ENCODE measurements at places on chromosomes 7 and 10.

DNA sequence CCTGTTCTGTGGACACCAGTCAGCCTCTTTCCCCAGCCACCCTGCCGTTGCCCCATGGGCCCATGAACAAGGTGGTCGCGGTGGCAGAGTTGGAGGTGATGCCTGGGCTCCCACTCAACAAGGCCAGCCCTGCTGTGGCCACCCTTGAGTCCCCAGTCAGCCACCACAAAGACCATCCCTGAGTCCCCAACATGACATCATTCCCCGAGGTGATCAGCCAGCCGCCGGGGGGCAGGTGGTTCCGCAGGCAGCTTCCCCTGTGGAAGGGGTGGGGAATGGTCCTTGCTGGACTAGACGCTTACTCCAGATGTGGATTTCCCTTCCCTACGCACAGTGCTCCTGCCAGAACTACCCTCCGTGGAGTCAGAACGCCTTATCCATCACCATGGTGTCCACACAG lies 271.7 kb downstream of the PTPRN2 start:
- no peak for DNase-seq

- DNase-seq, result no peak
Observed at GRCh38 chr7:90661290-90662151, 65.4 kb downstream of the CDK14 start.

- no peak for DNase-seq
Observed at GRCh38 chr10:68470300-68470699, 1.5 kb downstream of the DNA2 start.

GRCh38 chr7:120079022-120079421 lies 194.0 kb upstream of the KCND2 start:
- no peak for DNase-seq

- no peak for DNase-seq
Observed at GRCh38 chr10:792083-792791, 102.8 kb upstream of the DIP2C start.

GRCh38 chr7:148721390-148721789 lies 22.7 kb downstream of the CUL1 start:
- DNase-seq, result no peak

DNA sequence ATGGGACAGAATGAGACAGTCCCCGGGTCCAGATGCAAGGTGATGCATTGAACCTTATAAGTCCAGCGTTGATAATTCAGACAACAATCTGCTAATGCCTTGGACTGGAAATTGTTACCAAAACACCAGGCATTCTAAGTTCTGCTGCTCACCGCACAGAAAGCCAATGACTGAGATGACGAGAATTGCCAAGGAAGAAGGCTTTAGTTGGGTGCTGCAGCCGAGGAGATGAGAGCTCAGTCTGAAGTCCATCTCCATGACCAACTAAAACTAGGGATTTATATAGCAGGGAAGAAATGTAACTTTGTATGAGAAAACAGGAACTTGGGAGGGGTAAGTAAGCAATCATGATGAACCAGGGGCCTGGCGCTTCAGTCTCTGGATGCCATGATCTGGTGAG lies 68.7 kb downstream of the PRKCQ start:
- no peak for DNase-seq

- DNase-seq, result no peak
Observed at GRCh38 chr7:47931005-47932004, 17.0 kb downstream of the PKD1L1 start.

GRCh38 chr7:120944826-120945562 lies 5.6 kb upstream of the ING3 start:
- no peak for DNase-seq

DNA sequence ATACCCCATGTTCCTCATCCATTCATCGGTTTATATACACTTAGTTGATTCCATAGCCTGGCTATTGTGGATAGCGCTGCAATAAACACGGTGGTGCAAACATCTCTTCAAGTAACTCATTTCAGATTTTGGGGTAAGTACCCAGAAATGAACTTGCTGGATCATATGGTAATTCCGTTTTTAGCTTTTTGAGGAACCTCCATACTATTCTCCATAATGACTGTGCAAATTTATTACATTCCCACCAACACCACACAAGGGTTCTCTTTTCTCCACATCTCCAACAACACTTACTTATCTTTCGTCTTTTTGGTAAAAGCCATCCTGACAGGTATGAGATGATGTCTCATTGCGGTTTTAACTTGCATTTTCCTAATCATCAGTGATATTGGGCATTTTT lies 3.7 kb downstream of the NPFFR1 start:
- no peak for DNase-seq

- no peak for DNase-seq
Observed at GRCh38 chr10:31404640-31405039, 85.6 kb downstream of the ZEB1 start.

DNA sequence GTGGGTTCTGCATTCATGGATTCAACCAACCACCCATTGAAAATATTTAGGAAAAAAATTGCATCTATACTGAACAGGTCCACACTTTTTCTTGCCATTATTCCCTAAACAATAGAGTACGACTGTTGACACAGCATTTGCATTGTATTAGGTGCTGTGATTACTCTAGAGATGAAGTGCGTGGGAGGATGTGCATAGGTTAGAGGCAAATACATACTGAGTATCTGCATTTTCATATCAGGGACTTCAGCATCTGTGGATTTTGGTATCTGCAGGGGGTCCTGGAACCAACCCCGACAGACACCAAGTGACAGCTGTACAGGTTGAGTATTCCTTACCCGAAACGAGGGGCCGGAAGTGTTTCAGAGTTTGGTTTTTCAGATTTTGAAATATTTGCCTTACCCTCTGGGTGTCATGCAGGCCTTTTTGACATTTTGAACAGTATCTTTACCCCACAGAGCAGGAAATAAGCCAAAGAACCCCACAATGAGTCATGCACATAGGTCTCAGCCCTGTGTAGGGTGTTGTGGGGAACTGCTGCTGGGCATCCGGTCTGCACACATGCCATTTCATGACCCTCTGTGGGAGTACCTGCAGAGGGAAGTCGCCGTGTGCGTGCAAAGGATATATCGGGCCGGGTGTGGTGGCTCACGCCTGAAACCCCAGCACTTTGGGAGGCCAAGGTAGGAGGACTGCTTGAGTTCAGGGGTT lies 14.5 kb downstream of the NUDT5 start:
- peak; percentile 75 for DNase-seq

DNA sequence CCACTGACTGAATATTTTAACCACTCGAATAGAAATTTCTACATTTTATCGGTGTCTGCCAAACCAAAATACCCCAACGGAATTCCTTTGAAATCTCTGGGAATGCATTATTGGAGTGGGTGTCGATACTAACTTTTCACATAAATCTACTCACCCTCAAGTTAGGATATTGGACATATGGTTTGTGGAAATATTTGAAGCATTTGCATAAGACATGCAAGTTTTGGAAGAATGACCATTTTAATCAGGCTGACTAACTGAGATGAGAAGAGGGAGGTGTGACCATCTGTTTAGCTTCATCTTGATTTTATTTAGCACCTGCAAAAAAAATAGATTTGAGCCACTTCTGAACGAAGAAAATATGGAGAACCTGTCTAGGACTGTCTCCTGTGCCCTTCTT lies 61.2 kb downstream of the KLF6 start:
- DNase-seq, result no peak

DNA sequence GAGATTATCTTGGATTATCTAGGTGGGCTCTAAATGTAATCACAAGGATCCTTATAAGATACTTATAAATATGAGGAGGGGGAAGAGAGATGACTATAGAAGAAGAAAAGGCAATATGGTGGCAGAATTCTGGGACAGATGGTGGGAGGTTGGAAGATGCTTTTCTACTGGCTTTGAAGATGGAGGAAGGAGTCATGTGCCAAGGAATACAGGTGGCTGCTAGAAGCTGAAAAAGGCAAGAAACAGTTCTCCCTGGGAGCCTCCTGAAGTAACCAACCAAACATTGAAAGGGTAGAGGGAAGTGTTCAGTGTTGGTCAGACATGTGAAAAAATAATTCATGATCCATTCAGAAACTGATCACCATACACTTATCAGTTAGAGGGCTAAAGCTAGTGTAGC lies 213.3 kb downstream of the WDR11 start:
- DNase-seq, result no peak

DNA sequence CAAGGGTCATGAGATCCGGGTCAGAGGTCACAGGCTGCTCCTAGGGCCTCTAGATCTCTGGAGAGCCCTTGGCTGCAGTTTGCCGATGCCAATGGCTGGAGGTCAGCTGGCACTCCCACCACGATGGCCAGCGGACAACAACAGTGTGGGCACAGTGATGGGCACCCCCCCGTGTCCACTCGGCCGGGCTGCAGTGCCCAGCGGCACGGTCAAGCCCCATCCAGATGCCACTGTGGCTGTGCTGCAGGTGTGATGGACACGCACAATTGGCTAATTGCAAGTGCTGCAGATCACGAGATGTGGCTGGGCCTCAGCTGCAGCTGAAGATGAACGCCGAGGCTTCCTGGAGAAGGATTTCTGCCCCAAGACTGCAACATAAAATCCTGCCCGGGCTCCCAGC lies 80.7 kb downstream of the PDGFA start:
- no peak for DNase-seq

- DNase-seq, result no peak
Observed at GRCh38 chr10:110973400-110973799, 54.0 kb downstream of the SHOC2 start.

DNA sequence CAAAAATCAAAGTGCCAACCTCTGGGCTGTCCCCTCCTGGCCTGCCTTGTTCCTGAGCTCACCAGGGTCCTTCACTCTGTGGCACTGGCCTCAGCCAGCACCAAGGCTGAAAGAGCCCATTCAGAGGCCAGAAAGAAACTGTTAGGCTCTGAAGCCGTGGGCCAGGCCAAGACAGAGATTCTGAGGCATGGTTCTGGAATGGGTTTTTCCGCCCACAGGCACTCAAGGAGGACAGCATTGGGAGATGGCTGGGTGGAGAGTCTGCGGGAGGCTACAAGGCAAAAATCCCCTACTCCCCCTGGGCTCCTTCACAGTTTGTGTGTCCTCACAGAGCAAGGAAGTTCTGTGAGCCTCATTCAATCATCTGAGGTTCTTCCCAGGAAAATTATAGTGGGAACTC lies 31.7 kb downstream of the GRIFIN start:
- DNase-seq, result no peak

- no peak for DNase-seq
Observed at GRCh38 chr7:156764016-156764669, 123.6 kb downstream of the RNF32 start.

GRCh38 chr10:97505152-97505551 lies 6.4 kb downstream of the UBTD1 start:
- no peak for DNase-seq

- DNase-seq, result no peak
Observed at GRCh38 chr10:5360318-5360915, 4.3 kb upstream of the UCN3 start.

- DNase-seq, result no peak
Observed at GRCh38 chr10:75037171-75038153, 74.0 kb upstream of the SAMD8 start.

GRCh38 chr10:78212060-78212785 lies 178.6 kb downstream of the RPS24 start:
- no peak for DNase-seq

- no peak for DNase-seq
Observed at GRCh38 chr10:29553544-29554250, 81.1 kb downstream of the SVIL start.

- no peak for DNase-seq
Observed at GRCh38 chr10:77641344-77641743, 3.7 kb upstream of the KCNMA1 start.

- no peak for DNase-seq
Observed at GRCh38 chr7:120729245-120729644, 128.7 kb downstream of the TSPAN12 start.

DNA sequence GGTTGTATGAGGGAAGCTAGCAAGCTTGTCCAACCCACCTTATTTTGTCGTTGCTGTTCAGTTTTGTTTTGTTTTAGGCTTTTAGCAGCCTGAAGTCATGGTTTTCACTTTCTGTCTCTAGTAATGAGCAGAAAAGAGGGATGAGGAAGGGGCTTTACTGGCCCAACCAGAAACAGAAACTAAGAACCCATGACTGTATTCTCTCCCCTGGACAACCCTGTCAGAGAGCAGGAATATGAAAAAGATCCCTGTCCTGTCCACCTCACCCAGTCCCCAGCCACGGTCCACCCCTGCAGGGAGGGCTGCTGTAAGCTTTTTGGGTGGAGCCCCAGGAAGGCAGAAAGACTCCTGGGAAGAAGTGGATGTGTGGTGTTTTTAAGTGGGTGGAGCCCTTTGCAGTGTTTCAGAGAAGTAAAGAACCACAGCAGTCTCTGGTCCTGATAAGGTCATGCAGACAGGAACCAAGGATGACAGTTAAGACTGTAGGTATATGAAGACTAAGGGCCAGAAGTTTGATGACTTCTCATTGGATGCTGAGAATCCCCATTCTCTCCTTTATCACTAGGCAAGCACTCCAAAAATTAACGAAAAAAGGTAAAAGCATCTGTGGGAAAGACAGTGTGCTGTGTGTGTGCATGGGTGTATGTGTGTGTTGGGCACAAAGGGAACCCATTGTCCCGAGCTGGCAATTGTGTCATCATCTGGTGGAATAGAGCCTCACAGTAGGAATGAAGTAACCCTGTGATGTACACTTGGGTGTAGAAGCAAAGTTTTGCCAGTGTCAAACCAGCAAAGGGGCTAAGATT lies 13.8 kb downstream of the MRPL32 start:
- DNase-seq, result no peak

DNA sequence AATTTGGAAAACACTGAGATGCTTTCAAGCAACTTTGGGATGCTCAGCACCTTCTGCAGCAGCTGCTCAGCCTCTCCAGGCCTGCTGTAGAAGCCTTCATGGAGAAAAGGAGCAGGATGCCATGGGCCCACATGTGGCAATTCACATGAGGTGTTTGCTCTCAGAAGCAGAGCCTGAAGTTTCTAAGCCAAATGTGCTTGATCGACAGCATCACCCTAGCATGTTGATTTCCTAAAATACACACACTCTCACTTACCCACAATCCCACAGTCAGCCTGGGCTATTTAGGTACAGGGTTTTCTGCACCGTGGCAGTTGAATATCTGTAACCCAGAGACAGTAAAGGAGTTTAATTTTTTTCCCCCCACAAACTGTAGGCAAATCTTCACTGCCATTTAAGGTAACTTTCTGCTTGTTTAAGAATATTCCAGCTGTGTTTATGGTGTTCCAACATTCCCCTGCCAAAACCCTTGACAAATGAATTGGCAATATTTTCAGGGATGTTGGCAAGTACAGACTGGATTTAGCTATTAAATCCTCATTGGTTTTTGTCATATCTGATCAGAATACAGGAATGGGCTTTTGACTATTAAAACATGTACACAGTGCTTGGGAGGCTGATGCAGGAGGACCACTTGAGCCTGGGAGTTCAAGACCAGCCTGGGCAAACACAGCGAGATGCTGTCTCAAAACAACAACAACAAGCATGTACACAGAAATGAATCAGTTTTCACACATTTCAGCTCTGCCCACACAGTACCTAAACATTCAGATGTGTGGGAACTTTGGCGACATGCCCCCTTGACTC lies 244.2 kb downstream of the CELF2 start:
- no peak for DNase-seq

DNA sequence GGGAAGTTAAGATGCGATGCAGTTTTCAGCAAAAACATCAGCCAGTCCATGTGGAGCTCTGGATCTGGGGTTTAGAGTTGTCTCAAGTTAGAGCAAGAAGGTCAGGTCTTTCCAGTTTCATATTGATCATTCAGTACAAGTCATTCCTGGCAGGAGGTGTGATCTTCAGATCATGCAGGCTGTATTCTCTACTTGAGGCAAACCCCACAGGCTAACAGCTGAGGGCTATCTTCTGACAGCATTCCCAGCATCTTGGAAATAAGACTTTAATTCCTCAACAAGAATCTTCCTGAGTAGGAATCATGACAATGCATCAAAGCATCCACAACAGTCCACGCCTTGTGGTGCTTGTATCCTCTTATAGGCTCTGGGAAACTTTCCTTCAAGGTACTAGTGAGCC lies 94.9 kb upstream of the ZNF438 start:
- DNase-seq, result no peak
